ENCODE measurements at places on chromosomes 13 and 19.
A peak's percentile ranks its signal among the peaks of the same experiment; 100 is the strongest.

DNA sequence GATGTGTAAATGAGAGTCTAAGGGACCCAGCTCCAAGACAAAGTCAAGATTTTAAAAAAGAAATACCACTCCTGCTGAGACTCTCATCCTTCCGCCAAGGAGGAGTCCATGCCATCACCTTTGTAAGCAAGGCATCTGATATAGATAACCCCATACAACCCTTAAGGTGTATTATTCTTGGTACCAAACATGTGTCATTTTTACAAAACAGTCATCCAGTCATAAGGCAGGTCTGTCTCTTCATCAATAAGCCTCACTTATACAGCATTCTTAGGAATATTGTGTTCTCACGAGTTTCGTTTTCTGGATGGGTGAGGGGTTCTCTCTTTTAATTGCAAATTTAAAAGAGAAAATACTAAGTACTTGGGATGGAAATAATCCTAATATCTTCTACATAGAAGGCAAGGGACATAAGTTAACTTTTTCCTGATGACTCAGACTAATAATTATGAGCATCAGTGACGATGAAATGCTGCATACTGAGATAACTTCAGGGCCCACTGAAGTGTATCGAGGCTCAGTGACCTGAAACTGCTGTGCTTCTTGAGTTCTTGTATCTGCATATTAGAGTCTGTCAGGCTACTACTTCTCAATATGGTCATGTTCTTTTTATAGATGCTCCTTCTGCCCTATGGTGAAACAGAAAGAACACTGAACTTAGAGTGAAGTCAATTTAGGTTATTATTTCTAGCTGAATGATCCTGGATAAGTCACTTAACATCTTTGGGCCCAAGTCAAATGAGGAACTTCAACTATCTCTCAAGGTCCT is 166.6 kb downstream of the KLF12 start:
- no peak for DNase-seq

DNA sequence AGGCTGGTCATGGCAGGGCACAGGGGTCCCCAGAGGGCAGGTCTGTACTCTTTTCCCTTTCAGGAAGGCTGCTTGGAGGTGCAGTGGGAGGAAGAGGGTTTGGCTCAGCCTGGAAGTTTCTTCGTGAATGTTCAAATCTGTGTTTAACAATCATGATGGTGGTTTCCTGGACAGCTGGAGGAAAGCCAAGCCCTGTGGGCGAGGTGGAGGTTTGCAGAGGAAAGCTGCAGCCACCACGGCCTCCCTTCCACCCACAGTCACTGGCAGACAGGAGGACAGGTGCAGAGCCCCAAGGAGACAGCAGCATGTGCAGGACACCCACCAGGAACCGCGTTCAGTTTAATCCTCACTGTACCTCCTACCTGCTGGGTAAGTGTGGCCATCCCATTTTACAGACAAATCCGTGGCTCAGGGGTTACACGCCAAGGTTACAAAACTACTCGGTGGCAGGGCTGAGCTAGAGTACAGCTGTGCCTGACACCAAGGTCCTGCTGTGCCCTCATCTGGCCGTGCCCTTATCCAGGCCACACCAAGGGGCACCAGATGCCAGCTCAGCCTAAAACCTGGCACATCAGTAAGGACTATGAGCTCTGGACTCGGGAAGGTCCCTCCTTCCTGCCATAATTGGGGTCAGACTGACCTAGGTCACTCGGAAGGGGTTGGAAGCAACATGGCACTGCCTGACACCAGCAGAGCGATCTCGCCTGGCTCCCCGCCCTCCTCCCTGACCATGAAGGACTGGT is 34.1 kb downstream of the SUGP2 start:
- peak; percentile 14 for DNase-seq

DNA sequence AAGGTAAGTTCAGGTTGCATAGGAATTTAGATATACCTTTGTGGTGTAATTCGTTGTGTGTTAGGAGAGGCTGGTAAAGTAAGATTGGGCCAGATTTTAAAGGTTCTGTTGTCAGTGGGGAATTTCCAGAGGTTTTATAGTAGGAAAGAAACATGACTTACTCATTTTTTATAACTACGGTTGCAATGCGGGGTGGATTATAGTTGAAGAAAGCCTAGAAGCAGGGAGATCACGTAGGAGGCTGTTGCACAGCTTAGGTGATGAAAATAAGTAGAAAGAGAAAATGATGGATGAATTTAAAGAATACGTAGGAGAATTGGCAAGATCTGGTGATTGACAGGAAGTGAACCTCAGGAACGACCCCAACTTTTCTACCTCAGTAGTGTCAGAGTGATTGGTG is 61.1 kb downstream of the PIBF1 start:
- DNase-seq: no peak

GRCh38 chr13:40466272-40466671 is 200.2 kb downstream of the FOXO1 start:
- no peak for DNase-seq

DNA sequence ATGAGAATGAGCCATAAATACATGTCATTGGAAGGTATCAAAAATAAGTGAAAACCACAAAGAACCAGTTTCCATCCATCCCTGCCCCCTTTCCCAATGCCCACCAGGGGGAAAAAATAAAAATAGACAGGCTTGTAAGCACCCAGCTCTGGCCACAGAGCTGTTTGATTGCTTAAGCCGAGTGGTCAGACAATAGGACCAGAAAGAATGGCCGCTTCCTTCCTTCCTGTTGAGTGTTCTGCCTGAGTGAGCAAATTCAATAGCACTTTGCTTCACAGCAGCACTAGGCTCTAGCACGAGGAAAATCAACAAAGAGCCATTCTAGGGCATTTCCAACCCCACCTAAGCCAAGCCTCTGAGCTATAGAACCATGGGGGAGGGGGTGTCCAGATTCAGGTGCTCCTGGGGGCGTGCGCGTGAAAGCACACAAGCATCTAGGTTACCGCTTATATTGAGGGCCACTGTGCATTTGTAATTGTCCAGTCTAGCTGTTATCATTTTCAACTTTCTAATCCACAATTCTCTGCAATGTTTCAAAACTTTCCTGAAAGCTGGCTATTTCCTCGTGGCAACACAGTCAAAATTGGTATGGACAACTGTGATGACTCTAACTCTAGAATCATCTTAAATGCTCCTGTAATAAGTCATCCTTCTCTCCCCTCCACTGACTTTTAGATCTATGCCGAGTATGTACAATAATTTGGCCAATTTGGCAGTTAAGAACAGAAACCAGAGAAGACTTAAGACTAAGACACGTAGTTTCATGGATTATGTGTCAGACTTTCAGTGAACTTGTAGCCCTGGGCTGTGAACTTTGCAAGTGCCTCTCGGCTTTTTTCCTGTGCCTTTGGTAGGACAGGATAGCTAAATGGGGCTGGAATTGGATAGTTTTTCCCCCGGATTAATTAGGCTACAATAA is 64.3 kb downstream of the SPRY2 start:
- DNase-seq: no peak

GRCh38 chr19:55092423-55093318 is 17.0 kb downstream of the EPS8L1 start:
- no peak for DNase-seq

DNA sequence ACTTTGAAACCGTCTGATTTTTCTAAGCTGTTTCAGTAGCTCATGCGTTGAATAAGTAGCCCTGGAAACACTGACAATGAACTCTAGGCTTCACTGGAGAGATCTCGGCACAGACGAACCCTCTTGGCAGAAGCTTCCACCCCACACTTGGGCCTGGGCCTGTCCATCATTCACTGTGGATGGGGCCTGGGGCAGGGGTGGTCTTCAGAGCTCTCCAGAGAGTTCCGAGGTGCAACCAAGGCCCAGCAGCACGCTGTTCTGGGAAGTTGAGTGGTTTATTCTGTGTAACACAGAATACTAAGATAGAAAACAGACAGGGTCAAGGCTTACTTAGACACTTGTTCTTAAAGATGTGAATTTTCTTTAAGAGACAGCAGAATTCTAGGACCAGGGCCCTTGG is 21.9 kb downstream of the NAXD start:
- DNase-seq: no peak

DNA sequence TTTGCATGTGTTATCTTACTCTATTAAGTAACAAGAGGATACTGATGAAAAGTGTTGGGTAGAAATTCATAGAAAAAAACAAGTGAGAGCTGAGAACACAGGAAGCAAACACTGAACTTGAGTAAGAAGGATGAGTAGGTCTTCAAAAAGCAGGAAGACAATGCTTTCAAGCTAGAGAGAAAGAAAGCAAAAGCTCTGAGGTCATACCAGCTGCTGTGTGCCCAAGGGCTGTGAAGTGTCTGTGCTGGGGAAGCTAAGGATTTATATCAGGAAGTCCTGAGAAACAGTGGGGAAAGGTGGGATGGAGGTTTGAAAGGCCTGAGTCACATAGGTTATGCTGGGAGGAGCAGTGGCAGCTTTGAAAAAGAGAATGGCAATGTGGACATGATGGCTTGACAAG is 145.5 kb upstream of the MAB21L1 start:
- peak; percentile 15 for DNase-seq

DNA sequence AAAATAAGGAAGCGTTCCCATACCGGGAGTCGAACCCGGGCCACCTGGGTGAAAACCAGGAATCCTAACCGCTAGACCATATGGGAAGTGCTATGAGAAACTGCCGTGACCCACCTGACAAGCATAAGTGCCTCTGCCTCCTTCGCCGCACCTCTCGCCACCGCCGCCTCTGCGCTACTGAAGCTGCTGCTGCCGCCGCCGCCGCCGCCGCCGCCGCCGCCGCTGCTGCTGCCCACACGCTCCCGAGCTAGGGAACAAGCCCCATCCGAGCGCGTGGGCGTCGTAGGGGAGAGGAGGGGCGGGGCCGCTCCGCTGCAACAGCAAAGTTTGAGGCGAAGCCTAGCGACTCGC is 610 bp upstream of the WBP4 start:
- DNase-seq: peak; percentile 74

DNA sequence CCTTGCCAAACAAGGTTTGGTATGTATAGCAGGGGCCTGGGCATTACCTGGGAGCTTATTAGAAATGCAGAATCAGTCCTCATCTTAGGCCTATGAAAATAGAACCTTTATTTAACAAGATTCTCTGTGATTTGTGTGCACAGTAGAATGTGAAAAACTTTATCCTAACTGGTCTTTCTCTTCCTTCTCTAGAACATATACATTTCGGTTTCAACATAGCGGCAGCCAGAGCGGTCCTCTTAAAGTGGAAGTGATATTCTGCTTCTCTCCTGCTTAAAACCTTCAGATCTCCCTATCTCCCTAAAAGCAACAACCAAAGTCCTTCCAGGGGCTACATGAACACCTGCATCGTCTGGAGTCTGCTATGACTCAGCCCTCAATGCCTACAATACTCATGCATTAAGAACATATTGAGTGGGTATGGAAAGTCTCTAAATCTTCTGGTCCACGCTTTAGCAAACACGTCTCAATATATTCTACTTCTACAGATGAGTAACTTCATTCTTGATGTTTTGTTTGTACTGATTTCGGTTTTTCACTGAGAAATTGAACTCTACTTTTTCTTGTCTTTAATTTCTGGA is 84.5 kb downstream of the SPRY2 start:
- DNase-seq: no peak

GRCh38 chr19:41933693-41934426 is 5.6 kb upstream of the ERFL start:
- no peak for DNase-seq

GRCh38 chr19:14054099-14054498 is 7.8 kb downstream of the PALM3 start:
- DNase-seq: no peak

GRCh38 chr13:20388184-20388583 is 137.5 kb downstream of the CRYL1 start:
- no peak for DNase-seq

DNA sequence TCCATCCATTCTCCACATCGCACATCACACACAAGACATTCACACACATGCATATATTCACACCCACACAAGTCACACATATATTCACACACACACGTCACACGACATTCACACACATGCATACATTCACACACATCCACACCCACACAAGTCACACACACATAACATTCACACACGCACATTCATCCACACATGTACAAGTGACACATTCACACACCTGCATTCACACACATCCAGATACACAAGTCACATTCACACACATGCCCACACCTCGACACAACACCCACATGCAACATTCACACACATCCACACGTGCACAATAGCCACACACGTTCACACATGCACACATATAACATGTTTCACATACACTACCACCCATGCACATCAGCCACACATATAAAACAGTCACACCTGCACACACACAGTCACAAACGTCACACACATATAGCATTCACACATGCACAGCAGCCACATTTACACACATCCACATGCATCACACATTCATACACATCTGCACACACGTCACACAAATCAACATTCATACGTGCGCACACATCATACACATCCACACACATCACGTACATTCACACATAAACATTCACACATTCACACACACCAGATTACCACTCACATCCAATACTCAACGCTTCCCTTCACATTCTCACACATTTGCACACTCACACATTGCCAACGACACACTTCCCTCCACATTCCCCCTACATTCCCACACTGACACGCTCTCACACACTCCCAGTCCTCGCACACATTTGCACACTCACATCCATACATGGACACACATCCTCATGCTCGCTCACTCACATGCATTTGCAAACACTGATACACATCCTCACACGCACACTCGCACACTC is 41.0 kb downstream of the ANKRD10 start:
- no peak for DNase-seq

DNA sequence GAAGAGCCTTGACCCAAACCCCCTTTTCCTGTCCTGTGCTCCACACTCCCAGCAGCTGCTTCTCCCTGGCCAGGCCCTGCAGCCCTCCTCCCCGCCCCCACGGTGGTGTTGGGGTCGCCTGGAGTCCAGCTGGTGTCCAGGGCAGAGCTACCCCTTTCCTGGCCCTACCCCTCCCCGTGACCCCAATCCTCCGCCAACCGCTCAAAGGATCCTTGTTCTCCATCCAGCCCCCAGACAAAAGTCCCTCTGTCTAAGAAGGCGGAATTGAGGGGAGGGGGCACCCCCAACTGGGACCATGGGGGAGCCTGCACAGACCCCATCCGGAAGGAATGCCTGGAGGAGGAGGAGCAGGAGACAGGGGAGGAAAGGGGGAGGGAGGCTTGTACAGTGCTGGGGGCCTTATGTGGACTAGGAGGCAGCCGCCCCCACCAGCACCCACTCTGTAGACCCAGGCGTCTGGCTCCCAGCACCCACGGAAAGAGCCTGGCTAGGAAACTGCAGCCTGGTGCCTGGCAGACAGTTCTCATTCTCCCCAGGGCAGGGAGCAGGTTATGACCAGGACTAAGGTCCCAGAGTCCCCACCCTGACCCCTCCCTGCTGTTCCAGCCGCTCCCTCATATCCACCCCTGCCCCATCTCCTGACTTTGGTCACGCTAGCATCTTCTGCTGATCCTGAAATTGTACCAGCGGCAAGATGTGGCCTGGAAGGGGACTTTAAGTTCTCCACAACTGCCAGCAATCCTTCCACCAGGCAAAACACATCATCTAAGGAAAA is at the start of gene FXYD3:
Gene FXYD3 (plus strand): TSS at position 647 of the 775 bp plus-strand sequence. CDS start 3,554 bp downstream, outside the sequence.
- no peak for DNase-seq

GRCh38 chr19:52992109-52993004 is 21.4 kb upstream of the ERVV-1 start:
- DNase-seq: no peak

GRCh38 chr13:46171217-46171616 is 10.8 kb downstream of the LCP1 start:
- no peak for DNase-seq
